Activated T-helper 17 cell treated with anti-CD3 and anti-CD28 coated beads, Interleukin-2, amount 50 U/mL, for 72 hours (primary cell): ENCODE measurements at places on chromosomes 6 and 20.
A peak's percentile ranks its signal among the peaks of the same experiment; 100 is the strongest.

DNA sequence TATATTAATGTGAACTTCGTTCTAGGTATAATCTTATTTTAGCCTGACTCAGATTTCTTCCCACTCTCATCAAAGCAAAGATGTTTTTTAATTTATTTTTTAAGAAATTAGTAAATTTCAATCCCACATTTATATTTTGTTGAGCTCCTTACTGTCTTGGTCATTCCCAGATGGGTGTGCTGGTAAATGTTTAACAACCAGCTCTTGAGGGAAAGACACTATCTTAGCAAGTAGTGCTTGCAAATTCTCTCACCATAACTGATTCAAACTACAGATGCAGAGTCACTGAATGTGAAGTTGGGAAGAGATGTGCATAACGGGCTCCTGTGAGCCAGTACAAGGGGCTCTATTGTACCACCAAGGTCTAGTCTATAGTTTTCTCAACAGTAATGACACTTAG is 29.8 kb upstream of the BTN3A2 start:
- ATAC-seq: no peak

GRCh38 chr6:168014428-168014827 is 17.0 kb downstream of the KIF25 start:
- ATAC-seq: no peak

GRCh38 chr6:82875573-82876185 is 190.0 kb downstream of the UBE3D start:
- ATAC-seq: no peak

DNA sequence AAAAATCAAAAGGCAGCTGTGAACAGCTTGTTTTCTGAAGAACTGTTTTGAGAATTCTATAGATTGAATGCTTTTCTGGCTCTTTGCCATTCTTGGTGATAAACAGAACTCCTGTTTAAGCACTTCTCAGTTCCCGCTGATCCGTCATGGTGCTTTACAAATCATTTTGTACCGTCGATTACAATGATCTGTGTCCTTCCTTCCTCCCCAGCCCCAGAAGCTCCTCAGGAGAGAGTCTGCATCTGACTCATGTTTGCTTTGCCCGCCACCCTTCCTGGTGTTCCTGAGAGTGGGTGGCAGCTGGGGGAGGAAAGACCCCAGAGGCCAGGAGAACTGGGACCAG is 538.6 kb upstream of the MARCKS start:
- no peak for ATAC-seq

DNA sequence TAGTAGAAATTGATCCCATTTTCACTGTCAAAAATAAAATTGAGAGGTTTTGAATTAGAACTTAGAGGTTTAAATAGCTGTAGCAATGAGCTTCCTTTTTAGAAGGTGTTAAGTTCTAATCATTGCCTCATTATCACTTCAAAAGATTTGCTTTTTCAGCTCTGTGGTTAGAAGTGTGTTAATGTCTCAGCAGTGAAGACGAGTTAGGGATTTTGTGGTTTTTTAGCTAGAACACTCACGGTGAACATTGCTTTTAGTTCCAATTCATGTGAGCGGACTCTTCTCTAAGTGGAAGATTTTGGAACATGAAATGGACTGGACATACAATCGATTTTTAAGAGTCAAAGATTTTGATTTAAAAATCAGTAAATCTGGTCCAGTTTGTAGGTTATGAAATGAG is 12.7 kb upstream of the IFNGR1 start:
- peak; percentile 51 for ATAC-seq
